Natural killer cell (primary cell): ENCODE measurements at places on chromosomes 7 and 10.
A peak's percentile ranks its signal among the peaks of the same experiment; 100 is the strongest.

GRCh38 chr7:35755711-35756110, 45.1 kb upstream of the SEPTIN7 start:
- no peak for DNase-seq

DNA sequence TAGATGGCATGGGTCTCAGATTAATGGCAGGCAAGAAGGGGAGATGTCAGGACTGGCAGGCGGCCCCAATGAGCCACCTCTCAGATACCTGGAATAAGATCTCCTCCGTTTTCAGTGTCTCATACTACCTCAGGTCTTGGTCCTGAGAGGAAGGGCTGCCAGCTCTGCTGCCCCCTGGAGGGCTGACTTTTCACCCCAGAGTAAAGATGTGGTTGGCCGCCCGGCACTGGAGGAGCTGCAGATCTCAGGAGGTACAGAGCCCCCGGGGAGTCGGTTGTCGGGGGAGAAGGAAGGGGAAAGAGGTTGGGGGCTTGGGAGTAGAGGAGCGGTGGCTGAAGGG, 642 bp upstream of the COL13A1 start:
- DNase-seq, result peak; percentile 57

DNA sequence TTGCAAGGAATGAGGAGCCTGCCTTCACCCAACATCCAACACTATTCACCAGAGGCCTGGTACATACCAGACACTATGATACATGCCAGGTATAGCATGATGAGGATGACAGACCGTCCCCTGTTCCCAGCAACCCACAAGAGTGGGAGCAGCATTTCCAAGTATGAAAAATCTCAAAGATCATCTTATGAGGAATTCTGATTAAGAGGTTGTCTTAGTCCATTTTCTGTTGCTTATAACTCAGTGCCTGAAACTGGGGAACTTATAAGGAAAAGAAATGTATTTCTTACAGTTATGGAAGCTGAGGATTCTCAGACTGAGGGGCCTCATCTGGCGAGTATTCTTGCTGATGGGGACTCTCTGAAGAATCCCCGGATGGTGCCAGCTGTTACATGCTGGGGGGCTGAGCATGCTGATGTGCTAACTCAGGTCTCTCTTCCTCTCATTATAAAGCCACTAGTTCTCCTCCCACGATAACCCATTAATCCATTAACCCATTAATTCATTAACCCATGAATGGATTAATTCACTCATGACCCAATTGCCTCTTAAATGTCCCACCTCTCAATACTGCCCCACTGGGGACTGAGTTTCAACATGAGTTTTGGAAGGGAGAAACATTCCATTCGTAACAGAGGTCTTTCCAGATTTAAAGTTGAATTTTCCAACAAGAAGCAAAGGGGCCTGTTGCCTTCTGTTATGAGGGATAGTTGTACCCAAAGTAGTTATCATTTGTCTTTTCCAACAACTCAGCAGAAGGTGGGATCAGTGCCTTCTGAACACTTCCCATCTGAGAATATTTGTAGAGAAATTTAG, 173.9 kb downstream of the HERPUD2 start:
- DNase-seq, result no peak

DNA sequence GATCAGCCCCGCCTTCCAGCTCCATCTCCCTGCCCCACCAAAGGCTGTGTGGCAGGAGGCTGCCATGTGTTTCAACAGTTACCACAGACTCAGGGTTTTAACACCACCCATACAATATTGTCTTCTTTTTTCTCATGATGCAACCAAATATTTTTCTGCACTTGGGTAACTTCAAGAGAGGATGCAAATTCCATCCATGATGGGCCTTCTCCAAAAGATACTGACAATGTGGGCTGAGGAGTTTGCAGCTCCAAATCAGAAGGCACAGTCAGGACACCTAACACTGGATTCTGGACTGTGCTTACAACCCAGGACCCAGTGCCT, 347.9 kb downstream of the GRID1 start:
- DNase-seq, result no peak

DNA sequence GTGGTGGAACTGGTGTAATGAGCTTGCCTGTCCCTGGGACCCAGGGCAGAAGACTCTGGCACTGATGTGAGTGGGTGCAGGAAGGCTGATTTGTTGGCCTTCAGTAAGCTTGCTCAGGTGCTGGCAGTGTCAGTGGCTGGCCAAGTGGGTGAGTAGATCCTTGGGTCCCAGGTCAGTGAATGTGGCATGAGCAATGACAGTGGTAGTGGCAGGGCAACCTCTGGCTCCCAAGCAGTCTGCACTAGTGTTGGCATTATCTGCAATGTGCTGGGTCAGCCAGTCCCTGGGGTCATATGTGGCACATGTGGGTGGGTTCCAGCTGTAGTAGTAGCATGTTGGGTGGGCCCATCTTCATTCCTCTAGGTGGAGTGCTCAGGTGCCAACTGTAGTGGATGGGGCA, 640.9 kb upstream of the GRM3 start:
- DNase-seq, result no peak

DNA sequence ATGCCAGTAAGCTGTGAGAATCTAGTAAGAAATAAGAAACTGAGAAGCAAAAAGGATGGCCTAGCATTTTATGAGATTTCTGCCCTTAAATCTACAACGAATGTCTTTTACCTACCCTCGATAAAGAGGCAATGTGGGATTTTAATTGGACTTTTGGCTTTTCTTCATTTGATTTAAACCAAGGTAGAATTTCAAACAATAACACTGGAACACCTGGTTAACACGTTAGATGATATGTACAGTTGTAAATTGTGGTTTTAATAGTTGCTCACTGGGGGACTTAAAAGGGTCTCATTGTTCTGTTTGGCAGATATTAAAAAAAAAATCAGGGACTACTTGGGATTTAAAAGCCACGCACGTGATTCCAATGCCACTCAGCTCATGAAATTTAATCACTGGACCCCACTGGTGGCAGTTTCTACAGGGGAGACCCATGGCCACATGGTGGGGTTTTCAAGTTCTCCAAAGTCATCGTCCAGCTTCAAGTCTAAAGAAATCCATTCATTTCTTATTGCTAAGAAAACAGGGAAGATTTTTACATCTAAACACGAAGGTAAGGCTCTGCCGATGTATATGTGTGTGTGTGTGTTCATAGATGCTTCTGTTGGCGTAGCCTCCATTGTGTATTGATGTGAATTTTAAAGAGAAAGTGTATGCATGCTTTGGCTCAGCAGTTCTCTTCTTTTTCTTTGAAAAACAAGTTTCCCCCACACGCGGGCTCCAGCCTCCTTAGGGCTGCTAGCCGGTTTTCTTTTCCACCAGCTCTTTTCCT, 588.6 kb upstream of the MKI67 start:
- DNase-seq, result no peak

GRCh38 chr7:155490697-155491628, 33.0 kb downstream of the EN2 start:
- DNase-seq, result peak; percentile 35

GRCh38 chr7:1872191-1873069, 202.4 kb downstream of the ELFN1 start:
- no peak for DNase-seq

DNA sequence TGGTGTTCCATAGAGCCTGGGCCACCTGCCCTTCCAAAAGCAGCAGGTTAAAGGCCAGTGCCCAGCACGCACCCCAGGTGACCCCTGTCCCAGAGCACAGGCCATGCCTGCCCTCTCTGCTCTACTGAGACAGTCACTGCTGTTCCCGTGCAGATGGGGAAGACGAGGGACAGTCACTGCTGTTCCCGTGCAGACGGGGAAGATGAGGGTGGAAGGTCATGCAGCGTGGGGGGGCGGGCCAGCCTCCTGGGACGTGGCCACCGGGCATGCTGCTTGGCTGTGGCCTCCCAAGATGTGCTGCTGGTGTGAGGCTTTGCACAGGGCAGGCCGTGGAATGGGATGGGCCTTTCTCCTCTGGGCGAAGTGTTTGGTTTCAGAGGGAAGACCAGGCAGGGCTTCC, 18.4 kb downstream of the LRRC27 start:
- DNase-seq, result no peak

- no peak for DNase-seq
These were observed 11.4 kb downstream of the NHLRC2 start for GRCh38 chr10:113865901-113866300.

DNA sequence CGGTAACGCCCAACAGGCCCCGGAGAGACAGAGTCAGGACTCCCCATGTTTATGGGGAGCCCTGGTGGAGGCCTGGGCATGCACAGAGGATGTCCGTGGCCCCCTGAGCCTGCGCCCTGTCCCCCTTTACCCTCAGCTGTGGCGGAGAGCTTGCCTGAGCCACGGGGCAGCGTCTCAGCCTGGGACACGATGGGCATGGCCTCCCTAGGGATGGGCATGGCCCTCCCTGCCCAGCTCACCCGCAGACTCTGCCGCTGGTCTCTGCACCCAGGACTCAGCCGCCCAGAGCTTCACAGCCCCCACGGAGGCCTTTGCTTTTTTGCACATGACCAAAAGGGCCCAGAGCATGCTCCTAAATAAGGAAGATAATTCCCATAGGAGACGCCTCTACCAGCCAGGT, 394.2 kb downstream of the PTPRN2 start:
- no peak for DNase-seq

DNA sequence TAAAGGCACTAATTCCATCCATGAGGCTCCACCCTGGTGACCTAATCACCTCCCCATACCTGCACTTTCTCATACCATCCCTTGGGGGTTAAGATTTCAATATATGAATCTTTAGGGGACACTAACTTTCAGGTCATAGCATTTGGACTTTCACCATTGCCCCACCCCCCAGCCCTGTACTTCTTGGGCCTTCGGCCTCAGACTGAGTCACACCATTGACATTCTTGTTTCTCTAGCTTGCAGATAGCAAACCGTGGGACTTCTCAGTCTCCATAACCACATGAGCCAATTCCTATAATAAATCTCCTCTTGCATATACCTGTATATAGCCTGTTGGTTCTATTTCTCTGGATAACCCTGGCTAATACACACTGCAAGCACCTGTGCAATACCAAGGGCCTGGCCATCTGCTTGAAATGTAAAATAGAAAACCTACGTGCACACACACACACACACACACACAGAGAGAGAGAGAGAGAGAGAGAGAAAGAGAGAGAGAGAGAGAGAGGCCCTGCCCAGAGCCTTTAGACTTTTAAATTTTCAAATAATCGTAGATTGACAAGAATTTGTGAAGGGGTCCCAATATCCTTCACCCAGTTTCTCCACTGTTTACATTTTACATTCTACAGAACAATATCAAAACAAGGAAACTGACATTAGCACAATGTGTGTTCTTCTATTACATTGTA, 25.3 kb downstream of the ANXA8 start:
- DNase-seq, result no peak

GRCh38 chr7:30176463-30177109, 41.8 kb downstream of the MTURN start:
- no peak for DNase-seq

DNA sequence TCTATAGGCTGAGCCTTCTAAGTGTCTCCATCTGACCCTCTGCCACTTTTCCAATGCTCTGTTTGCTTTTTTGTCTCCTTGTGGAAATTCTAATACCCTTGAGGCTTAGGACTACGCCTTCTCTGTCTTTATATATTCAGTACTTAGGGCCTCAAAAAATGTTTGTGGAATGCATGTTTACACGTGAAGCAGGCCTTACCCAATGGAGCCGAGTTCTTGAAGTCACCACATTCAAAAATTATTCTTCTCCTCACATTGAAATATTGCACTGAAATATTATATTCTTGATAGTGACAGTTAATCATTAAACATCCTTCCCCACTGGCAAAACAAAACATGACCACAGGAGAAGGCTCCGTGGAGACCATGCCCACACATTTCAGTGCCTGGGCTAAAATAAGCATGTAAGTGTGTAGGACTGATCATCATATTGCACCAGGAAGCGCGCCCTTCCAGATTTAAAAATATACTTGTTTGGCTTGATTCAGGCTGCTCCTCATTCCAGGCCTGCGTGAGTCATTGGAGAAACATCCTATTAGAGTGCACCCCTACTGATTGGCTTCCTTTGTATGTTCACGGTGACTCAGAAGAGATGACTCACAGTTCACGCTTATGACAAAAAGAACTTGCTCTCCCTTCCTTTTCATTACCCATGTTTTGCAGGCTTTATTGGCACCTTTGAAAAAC, 307.4 kb upstream of the AOAH start:
- DNase-seq, result peak; percentile 7

DNA sequence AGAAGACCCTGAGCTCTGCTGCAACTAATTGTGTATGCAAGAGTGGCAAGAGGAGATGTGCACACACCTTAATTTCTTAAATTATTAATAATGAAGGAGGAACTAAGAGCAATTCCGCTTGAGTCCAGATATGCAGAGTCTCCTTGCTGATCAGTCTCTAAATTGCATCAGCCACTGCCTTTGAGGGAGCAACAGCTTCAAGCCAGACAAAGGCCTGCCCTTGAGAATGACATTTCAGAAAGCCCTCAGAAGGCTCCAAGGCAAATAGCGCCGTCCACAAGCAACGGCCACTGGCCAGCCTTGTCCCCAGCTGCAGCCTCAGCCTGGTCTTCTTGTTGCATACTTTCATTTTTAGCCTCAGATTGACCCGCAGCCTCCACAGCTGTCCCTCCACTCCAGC, 110.6 kb upstream of the RNF32 start:
- no peak for DNase-seq

- DNase-seq, result no peak
These were observed 47.6 kb downstream of the PDGFA start for GRCh38 chr7:471866-472639.

DNA sequence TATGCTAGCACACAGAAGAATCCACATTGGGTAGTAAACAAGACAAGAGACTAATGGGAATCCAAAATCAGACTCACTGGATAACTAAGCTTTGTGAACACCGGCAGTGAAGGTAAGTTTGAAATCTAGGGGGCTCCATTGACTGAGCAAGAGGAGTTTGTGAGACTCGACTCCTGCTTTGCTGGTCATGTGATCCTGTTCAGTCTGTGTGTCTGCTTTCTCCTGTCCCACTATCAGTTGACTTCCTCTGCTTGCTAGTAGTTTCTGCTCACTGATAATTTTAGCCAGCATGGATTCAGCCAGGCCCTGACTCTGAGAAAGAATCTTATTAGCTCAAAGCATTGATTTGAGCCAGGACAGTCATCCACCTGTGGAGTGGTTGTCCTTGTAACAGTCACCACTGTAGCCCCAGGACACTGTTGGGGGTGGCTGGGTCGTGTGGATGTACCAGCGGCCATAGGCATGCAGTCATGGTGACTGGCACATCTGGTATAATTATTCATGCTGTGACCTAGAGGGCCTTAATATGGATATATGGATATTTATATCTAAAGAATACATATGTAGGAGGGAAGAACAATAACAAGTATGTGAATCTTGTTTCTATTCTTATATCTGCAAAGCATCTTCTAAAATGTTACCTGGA, 44.4 kb downstream of the DNAH11 start:
- DNase-seq, result no peak

DNA sequence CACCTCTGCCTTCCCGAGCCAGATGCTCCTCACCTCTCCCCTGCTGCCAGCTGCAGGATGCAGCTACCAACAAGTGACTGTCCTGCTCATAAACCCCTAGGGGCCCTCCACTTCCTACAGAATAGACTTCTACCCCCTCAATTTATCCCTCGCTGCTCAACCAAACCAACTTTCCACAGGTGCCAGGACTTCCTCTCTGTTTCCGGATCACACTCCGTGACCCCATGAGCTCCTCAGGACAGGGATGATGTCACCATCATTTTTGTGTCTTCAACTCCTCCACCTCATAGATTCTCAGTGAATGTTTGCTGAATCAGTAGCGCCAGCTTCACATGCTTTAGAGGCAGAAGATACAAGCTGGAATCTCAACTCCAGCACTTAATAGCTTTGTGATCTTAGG, 25.8 kb upstream of the ADRB1 start:
- DNase-seq, result no peak
